ENCODE measurements at places on chromosomes 12 and 14.

GRCh38 chr12:39161465-39162085, 256.2 kb upstream of the CPNE8 start:
- no peak for DNase-seq

DNA sequence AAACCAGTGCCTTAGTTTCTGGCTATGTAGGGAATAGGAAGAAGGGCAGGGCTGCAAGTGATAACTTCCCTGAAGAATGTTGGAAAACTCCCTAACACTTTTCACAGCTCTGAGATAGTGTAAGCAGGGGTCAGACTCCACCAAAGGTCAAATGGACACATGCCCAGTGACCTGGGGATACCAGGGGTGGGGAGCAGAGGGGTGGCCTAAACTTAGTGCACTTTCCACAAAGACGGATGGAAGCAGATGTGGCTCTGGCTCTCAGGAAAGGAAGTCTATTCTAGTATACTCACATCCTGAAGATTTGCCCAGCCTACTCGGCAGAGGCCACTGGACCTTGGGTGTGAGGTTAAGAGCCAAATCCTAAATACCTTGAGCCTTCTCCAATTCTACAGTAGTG, 285.8 kb downstream of the NUAK1 start:
- DNase-seq, result no peak

GRCh38 chr14:29035134-29035533, 268.5 kb downstream of the FOXG1 start:
- DNase-seq, result no peak

GRCh38 chr12:6867413-6868210, at the start of gene TPI1:
TPI1 (plus strand) TSS chr12:6867531; CDS start chr12:6867567, 36 bp downstream.
- peak; percentile 68 for DNase-seq

- DNase-seq, result no peak
Measured at GRCh38 chr12:127145929-127146789, 1120.8 kb upstream of the TMEM132C start.

DNA sequence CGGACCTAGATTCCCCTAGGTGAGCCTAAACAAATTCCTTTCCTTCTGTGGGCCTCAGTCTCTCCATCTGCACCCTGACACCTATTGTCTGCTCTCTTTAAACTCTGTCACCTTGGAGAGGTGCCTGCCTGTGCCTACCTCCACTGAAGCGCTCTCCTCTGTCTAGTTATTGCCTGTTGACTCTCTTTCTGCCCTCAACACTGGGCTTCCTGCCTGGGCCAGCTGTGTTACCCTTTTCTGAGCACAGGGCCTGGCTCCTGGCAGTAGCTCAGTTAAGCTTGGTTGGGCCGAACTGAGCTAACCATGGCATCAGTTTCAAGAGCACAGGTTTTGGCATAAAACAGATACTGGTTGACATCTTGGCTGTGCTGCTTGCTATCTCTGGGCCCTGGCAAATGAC, 43.5 kb downstream of the PRMT8 start:
- no peak for DNase-seq

GRCh38 chr12:92987846-92988621, 58.9 kb upstream of the EEA1 start:
- DNase-seq, result no peak

- DNase-seq, result no peak
Measured at GRCh38 chr12:4152145-4152795, 121.3 kb upstream of the CCND2 start.

DNA sequence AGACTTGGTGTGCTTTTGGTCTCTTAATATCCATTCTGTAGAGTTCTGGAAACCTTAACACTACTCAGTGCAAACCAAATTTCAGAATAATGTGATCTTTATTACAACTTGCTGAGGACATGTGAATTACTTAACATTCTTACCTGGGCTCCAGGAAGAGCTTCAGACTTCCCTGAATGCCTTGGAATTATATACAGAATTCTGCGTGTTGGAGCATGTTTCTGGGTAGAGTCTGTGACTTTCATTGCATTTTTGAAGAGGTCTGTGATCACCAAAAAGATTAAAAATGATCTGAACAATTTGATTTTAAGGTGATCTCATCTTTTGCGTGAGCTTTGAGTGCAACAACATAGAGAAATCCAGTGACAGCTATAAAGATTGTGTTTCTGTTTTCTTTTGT, 35.4 kb downstream of the ZDHHC17 start:
- DNase-seq, result no peak

DNA sequence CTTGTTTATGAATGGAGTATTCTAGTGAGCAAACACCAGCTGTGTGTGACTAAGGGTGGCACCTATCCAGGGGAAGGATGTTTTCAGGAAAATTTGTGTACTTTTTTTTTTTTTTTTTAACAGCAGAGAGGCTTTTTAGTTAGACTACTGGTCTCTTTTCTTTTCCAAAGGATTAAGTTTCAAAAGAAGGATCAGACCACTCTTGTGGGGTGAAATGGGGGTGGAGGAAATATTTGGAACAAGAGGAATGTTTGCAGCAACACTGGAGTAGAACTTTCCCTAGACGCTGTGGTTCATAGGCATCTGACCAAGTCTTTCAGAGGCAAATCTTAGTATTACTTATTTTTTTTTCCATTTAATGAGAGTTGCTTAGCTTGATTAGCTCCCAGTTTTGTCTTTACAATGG, 21.1 kb downstream of the NUBPL start:
- peak; percentile 25 for DNase-seq

GRCh38 chr12:105288311-105288996, 42.0 kb upstream of the C12orf75 start:
- DNase-seq, result no peak

DNA sequence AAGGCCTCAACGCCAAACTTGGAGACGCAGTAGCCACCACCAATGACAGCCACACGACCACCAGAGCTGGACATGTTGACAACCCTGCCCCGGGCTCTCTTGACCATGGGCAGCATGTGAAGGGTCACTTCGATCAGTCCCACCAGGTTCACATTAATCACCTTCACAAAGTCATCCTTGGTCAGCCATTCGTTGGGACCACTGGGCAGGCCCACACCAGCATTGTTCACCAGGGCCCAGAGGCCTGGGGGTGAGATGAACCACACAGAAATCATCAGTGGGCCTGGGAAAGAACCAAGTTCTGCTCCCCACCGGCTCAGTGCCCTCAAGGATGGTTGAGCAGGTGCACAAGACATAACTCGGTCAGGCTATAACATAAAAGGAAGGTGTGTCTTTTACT, 4.0 kb downstream of the SDR9C7 start:
- no peak for DNase-seq

DNA sequence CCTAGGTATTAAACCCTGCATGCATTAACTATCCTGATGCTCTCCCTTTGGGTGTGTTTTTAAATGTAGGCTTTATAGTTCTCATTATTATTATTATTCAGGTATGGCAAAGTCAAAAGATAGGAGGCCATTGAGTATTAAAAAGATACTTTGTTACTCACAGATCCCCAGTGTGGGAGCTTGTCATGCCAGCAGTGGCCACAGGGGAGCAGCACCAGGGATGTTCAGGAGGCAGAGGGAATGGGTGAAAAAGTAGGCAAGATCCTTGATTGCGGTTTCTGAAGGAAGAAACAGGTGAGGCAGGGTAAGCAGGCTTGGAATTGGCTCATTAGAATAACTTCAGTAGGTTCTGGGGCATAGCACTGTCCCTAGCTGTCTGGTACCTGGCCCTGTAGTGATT, 382.2 kb downstream of the MED13L start:
- no peak for DNase-seq

DNA sequence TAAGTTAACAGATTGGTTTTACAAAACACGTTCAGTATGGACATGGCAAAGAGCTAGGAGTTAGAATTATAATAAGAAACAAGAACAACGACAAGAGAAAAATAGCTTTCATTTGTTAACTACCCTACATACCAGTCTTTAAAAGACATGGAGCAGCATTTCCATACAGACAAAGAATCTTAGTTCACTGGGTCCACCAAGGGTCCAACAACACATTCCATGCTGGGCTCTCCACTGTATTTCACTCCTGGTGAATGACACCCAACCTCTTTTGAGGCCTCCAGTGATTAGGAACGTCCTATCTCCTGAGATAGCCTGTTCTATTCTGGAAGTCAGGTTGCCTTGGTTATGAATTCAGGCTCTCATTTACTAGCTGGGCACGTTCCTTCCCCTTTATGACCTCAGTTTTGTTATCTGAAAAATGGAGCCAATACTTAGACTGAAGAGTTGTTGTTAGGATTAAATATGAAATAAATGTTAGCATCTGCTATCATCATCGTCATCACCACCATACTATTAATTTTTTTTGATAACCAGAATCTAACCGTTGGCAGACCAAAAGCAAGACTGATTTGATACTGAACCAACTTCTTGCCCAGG, 37.7 kb downstream of the C12orf75 start:
- DNase-seq, result no peak

- no peak for DNase-seq
Measured at GRCh38 chr14:56027916-56028712, 90.1 kb upstream of the PELI2 start.
